Urothelium cell line (cell line): ENCODE measurements at places on chromosomes 3 and 15.

GRCh38 chr15:88115486-88116152 lies 140.9 kb downstream of the NTRK3 start:
- DNase-seq: peak; percentile 34

GRCh38 chr3:24498796-24499195 lies 4.1 kb upstream of the THRB start:
- no peak for DNase-seq

DNA sequence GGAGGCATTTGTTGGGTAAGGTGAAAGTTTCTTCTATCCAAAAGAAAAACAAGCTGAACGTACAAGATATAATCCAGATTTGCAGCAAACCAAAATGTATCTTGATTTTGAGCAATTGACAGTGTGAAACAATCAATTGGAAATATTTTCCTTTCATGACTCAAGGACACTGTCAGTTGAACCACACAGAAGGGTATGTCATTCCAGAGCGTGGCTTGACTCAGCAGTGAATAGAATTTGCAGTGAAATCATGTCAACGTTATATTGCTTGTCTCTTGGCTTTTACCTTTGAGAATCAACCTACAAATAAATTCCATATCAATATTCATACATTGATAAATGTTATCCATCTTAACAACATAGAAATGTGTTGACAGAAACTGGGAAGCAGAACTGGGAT lies 78.2 kb downstream of the TM2D3 start:
- no peak for DNase-seq

- DNase-seq: no peak
Measured at GRCh38 chr15:26325495-26325894, 447.4 kb downstream of the GABRB3 start.

DNA sequence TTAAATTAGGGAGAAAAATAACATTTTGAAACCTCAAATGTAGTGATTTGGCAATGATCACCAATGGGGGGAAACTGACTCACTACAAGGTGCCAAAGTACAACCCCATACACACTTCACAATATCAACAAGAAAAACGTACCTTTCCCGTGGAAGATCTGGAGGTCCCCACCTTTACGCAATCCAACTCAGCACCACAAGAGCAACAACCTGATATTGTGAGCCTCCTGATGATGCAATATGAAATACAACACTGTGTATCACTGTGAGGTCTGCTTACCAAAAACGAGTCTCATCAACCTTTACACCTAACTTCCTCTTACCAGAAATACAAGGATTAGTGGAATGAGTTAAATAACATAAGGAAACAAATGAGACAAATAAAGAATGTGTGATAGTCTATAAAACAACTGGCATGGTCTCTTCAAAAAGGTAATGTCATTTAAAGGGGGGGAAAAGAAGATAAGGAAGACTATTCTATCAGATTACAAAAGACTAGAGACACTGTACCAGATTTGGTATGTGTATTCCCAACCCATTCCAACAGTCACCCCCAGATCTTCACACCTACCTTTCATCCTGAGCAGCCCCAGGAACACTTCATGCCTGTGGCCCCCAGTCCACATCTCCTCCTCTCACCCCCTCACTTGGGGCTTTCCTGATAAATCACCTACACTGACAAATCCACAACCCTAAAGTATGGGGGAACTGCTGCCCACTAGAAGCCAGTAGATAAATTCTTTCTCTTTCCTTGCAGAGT lies 27.7 kb downstream of the DLG1 start:
- no peak for DNase-seq

DNA sequence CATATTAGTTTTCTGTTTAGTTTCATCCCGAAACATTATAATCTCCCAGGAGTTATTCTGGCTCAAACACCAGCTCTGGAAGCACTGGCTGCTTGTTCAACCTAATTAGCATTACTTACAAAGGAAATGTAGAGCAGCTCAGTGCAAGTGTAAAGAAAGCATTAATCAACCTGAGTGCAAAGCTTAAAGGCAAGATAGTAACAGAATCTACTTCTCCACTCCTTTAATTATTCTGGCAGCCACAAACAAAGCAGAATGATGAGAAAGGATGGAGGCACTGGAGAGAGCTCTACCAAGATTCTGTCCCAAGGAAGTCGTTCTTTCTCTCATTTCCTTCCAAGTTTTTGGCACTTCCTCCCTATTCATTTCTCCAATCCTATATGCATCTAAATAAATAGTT lies 1384.0 kb downstream of the ZPLD1 start:
- no peak for DNase-seq

- DNase-seq: no peak
Measured at GRCh38 chr3:119898478-119899191, 116.7 kb downstream of the NR1I2 start.

DNA sequence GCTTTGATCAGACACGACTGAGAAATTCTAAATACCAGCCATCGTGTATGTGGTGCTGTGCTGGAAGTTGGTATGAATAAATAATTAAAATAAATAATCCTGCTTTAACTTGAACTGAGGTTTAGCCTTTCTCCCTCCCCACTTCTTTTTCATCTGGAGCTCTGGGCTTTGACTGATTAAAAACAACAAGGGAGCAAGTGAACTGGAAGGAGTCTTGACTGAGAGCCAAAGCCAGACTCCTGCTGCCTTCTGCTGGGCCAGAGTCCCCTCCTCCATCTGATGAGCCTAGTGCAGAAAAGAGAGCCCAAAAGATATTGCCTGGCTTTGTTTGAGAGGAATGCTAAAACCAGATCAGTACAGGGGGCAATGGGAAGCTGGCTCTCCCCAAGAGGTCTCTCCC lies 96.0 kb downstream of the CCNL1 start:
- DNase-seq: no peak

DNA sequence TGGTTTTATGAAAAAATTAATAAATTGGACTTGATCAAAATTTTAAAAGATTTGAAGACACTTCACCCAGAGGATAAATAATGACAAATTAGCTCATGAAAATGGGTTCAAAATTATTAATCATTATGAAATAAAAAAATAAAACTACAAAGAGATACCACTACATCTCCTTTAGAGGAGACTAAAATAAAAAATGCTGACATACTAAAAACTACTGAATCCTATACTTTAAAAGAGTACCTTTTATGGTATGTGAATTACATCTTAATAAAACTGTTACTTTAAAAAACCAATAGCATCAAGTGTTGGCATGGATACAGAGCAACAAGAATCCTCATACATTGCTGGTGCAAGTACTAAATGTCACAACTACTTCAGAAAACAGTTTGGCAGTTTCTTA lies 46.0 kb upstream of the MYRIP start:
- DNase-seq: no peak

DNA sequence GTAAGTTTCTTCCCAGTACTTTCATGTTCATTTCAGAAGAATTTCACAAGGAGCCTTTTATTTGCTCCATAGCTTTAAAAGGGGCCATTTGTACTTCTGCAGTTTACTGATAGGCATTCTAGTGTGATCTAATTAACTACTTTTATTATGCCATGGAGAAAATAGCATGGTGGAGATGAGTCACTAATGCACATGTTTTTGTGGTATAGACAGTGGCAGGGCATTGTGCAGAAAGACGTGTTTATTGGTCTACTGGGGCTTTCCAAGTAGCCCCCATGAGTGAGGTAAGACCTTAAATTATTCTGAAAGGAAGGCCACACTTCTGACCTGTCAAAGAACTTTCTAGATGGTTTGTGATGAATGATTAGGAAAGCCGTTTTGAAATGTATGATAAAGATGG lies 810.0 kb upstream of the NR2F2 start:
- peak; percentile 7 for DNase-seq

GRCh38 chr3:160447544-160447943 lies 2.0 kb downstream of the TRIM59 start:
- DNase-seq: no peak

DNA sequence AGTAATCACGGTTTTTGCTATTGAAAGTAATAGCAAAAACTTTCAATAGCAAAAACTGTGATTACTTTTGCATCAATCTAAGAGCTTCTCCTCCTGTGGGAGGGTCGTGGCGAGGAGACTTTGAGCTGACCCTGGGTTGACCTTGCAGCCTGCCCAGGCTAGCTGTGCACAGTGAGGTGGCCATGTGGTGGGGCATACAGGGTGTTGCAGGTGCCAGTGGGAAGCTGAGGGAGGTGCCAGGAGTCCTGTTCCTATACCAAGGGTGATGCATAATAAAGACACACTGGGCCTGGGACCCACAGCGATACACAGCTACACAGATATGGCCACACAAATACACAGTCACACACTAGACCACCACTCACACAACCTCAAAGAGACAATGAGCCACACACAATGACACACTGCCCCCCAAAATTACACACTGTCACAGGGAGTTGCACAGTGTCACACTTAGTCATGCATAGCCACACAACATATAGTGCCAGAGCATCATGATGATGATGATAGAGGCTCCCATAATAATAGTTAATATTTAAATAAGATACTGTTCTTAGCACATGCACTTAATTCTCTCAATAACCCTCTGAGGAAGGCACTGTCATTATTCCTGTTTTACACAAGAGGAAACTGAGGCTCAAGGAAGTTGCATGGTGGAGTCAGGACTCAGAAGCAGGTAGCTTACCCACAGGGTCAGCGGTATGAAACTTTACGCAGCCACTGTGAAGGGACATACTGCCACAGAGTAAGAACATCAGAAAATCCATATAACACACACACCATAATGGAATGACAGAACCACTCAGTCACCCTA lies 6.3 kb downstream of the PLCD1 start:
- DNase-seq: no peak

DNA sequence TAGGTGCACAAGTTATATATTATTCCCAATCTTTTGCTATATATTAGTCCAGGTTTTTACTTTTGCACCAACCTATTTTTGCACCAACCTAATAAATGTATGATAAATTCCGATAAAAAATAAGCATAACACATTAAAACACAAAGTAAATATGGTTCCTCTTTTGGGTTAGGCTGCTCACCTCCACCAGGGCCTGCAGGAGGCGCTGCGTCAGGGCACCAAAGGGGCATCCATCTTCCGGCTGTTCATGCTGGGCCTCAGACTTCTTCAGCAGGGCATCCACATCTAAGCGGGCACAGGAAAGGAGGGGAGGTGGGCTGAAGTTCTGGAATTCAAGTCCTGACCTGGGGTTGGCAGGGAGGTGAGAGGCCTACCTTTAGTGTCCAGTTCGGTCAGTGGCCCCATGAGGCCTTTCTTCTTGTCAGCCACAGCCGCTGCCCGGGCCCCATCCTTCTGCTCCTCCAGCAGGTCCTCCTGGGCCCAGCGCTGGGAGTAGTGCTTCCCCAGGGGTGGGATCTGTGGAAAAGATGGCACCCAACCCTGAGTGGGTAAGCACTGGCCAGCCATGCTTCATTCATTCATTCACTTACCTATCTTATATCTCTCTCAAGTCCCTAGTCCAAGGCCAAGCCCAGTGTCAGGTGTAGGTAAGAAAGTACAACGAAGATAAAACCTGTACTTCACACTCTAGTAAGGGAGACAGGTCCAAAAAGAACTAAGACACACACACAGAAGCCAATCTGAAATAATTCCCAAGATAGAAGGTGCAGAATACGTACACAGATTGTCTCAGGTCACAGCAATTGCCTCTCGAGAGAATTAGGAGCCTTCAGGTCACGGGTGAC lies 5.2 kb downstream of the TADA3 start:
- DNase-seq: peak; percentile 26

DNA sequence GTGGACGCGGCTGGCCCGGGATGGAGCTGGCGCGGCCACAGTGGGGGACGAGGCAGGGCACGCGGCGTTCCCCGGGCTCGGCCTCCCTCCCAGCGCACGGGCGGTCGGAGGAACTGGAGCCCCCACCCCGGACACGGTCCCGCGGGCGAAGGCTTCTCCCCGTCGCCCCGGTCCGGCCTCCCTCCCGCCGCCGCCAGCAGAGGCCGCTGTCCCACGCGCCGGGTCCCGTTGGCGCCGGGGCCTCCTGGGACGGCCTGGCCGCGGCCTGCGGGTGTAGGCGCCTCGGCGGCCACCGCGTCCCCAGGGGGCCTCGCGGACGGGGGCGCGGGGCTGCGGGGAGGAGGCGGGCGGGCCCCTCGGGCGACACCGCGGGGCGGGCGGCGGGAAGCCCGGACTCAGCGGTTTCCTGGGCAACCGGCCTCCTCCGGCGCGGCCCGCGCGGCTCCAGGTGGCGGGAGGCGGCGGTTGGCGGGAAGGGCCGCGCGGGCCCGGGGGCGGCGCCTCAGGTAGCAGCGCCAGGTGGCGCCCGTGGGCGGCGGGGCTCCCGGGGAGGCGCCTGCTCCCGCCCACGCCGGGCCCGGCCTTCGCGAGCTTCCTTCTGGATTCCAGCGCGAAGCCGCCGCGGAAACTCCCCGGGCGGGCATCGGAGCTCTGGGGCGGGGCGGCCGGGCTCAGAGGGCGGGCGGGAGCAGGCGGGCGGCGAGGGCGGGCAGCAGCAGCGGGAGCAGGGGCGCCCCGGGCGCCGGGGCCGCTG lies 26.7 kb downstream of the MELTF start:
- DNase-seq: no peak

- DNase-seq: peak; percentile 29
Measured at GRCh38 chr3:35965908-35966307, 326.6 kb downstream of the ARPP21 start.

DNA sequence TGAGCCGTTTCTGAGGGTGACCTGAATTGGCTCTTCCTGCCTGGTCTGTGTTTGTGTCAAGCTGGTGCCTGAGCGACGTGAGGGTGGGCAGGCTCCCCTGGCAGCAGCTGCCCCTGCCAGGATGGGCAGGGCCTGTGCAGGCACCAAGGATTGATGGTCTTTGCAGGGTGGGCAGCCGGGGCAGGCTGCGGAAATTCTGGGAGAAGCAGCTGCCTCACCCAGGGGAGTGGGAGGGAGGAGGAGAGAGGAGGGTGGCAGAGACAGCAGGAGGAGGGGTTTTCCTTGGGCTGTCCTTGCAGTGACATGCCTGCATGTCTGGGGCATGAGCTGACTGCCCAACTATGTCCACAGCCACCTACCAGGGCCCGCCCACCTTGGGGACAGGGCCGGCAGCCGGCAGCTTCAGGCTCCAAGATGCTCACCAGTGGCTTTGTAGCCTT lies 27.9 kb upstream of the SLC6A6 start:
- DNase-seq: peak; percentile 49

DNA sequence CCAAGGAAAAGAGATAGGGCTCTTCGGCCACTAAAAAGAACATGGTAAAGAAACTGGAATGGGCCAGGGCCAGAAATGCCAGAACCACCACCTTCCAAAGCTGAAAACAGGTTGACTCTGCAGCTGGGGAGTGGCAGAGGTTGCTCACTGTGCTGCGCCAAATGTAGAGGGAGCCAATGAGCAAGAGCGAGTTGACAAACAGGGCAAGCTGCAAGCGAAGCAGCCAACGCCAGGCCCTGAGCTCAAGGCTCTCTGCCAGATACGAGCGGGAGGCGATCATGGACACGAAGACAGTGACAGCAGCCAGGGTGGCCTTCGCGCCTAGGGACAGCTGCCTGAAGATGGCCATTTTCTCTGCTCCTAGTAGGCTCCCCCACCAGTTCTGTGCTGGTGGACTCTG lies 3.1 kb downstream of the GLB1 start:
- no peak for DNase-seq

- no peak for DNase-seq
Measured at GRCh38 chr3:123294296-123294938, 92.7 kb downstream of the SEC22A start.

- DNase-seq: no peak
Measured at GRCh38 chr15:73196113-73196512, 143.8 kb downstream of the NEO1 start.

- no peak for DNase-seq
Measured at GRCh38 chr3:142445816-142446254, 2.0 kb downstream of the XRN1 start.
